ENCODE measurements at places on chromosomes 7 and 10. TPM values are rescaled to one million over a fixed set of nuclear protein-coding genes. Genes with fewer than 3 reads are reported as not detected.

Gene RELN
- total RNA-seq = 9.8 TPM

DNA sequence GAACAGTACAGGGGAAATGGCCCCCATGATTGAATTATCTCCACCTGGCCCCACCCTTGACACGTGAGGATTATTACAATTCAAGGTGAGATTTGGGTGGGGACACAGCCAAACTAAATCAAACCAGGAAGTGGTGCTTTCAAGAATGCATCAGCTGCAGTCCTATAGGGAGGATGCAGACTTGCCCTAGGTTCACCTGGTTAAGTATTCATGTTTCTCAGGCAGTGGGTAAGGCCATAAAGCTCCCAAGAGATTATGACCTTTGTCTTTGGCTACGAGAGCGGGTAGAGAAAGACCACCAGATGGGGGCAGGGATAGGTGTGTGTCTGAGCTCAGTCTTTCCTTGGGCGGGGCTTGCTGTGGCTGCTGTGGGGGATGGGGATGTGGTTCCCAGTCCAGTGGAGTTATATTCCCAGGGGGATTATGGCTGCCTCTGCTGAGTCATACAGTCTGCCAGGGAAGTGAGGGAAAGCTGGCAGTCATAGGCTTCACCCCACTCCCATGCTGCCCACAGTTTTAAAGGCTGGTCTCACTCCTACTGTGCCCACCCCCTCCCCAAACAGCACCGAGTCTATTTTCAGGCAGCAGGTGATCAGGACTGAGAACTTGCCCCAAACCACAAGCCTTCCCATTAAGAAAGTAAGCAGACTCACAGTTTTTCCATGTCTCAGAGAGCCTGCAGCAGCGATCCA lies 8.4 kb upstream of the R3HCC1L start:
- no peak overlapping the region for H3K27ac ChIP-seq
- H3K4me3 ChIP-seq = no peak overlapping the region
- no peak for DNase-seq

DNA sequence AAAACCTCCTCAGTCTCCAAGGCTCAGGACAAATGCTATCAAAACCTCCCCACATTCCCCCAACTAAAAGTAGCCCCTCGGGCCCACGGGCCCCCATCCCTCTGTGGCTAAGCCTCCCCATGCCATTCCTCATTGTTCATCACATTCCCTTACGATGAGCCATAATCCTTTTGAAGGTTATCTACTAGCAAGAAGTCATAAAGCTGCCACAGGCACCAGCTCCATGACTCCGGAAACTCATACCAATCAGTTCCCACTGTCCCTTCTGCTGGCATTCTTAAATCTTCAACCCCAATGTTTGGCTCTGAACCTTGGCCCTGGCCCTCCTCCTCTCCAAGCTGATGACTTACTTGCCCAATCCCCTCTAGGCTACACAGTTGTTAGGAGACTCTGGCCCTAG lies 19.4 kb upstream of the TM9SF3 start:
- H3K27me3 ChIP-seq = no peaks in the 10 kb centered on the region
- no peaks in the 10 kb centered on the region for H3K4me1 ChIP-seq
- no peaks in the 10 kb centered on the region for H3K36me3 ChIP-seq

DNA sequence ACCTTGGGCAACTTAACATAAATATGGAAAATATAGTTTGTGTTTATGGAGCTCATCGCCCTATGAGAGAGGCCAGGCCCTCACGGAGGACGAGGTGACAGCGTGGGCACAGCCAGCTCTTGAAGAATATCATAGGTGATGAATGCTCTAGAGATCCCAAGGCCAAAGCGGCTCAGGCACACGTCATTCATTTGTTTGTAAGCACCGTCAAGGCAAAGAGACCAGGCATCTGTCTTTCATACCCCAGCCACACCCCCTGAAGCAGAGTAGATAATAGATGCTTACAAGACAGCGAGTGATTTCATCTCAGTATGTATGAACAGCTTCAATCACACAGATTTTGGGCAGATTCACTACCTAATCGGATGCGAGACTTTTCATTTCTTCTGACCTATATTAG lies 242.1 kb upstream of the C7orf33 start:
- no peak overlapping the region for H3K27ac ChIP-seq
- no peaks in the 10 kb centered on the region for H3K36me3 ChIP-seq
- H3K4me1 ChIP-seq = no peaks in the 10 kb centered on the region
- no peak for DNase-seq
- no peak overlapping the region for H3K4me3 ChIP-seq

Gene MSMB
- total RNA-seq = 4.0 TPM

Gene PRSS2
- not detected for total RNA-seq

GRCh38 chr7:30750010-30750409 lies 1.9 kb upstream of the INMT start:
- H3K27ac ChIP-seq = peak overlapping the region; percentile 21
- DNase-seq = no peak
- no peak overlapping the region for H3K4me3 ChIP-seq
- H3K36me3 ChIP-seq = no peaks in the 10 kb centered on the region
- no peaks in the 10 kb centered on the region for H3K4me1 ChIP-seq

Gene AFAP1L2
- 43.9 TPM for total RNA-seq

- no peak overlapping the region for H3K27ac ChIP-seq
These were observed 41.8 kb downstream of the MTURN start for GRCh38 chr7:30176463-30177109.

DNA sequence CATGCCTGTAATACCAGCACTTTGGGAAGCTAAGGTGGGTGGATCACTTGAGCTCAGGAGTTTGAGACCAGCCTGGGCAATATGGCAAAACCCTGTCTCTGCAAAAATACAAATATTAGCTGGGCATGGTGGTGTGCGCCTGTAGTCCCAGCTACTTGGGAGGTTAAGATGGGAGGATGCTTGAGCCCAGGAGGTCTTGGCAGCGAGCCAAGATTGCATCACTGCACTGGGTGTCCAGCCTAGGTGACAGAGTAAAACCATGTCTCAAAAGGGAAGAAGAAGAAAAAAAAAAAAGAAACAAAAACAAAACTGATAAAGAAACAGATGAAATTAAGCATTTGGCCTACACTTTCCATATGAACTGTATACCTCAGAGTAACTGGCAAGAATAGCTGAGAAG lies 319.2 kb downstream of the PARD3 start:
- no peaks in the 10 kb centered on the region for H3K36me3 ChIP-seq
- H3K4me3 ChIP-seq = no peak overlapping the region
- no peaks in the 10 kb centered on the region for H3K27me3 ChIP-seq

DNA sequence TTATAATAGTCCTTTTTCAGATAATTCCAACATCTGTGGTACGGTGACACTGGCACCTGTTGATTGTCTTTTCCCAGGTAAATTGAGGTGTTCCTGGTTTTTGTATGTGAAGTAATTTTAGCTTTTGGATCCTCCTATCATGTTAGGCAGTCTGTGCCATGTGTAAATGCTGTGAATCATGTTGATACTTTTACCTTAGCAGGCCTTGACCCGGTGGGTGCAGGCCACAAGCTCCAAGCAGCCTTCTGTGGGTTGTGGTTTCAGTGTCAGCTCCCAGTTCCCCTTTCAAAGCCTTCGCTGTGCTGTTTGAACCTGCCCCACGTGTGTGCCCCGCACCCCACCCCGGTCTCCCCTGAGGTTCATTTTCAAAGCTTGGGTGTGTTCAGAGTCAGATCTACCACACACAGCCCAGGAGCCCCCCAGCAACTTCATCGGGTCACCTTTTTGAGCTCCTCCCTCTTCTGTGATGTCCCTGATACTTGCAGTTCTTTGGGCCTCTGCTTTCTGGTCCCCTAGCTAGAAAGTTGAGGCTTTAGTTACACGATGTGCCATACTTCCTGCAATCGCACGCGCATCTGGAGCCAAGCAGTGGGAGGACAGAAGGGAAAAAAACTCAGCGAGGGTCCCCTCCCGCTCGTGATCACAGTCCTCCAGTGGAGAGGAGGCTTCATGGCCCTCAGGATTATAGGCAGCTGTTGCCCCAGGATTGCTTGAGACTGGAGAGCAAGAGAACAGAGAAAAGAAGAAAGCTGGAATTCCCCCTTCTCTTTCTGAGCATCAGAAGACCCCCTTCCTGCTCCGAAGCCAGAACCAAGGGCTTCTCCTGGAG lies 8.7 kb upstream of the BHLHA15 start:
- H3K4me3 ChIP-seq = no peak overlapping the region
- no peak for DNase-seq
- H3K4me1 ChIP-seq = no peaks in the 10 kb centered on the region
- H3K27me3 ChIP-seq = no peaks in the 10 kb centered on the region
- H3K36me3 ChIP-seq = no peaks in the 10 kb centered on the region

Gene GPR26
- total RNA-seq = not detected

Gene VWDE
- total RNA-seq = not detected

GRCh38 chr7:92834507-92835260 lies 1.7 kb downstream of the CDK6 start:
- peak; percentile 50 for DNase-seq
- H3K36me3 ChIP-seq = no peaks in the 10 kb centered on the region
- peak overlapping the region; percentile 81 for H3K27ac ChIP-seq
- H3K4me3 ChIP-seq = peak overlapping the region; percentile 81
- H3K4me1 ChIP-seq = no peaks in the 10 kb centered on the region

DNA sequence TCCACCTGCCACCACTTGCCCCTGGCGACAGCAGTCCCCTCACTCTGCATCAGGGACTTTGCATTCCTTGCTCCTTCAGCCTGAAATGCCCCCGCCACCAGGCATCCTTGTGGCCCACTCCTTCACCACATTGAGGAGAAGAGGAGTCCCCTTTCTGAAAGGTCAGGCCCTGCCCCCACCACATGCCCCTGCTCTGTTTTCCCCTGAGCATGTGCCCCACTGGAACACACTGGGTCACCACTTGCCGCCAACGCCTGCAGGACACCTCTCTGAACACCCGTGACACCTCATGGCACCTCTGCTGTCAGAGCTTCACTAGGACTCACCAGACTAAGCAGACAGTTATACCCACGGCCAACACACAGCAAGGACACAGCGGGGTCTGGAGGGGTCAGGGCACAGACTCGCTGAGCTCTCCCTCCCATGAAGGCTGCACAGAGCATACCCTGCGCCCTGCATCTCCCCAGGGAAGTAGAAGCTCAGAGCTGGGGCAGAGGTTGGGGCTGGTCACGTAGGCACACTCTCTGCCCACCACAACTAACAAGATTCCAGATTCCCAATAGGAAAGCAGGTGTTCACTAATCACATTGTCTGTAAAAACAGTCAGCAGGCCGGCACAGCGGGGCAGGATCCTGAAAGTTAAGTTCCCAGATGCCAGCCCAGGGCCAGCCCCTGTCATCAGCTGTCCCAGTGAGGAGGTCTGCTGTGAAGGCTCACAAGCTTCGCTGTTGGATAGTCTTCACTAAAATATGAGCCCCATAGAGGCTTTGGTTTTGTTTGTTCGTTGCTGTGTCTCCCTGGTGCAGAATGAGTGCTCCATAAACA lies 5.8 kb upstream of the AOC1 start:
- H3K27ac ChIP-seq = no peak overlapping the region
- no peak for DNase-seq
- H3K4me1 ChIP-seq = no peaks in the 10 kb centered on the region
- no peaks in the 10 kb centered on the region for H3K36me3 ChIP-seq
- H3K27me3 ChIP-seq = no peaks in the 10 kb centered on the region

Gene GIGYF1
- 25.0 TPM for total RNA-seq

DNA sequence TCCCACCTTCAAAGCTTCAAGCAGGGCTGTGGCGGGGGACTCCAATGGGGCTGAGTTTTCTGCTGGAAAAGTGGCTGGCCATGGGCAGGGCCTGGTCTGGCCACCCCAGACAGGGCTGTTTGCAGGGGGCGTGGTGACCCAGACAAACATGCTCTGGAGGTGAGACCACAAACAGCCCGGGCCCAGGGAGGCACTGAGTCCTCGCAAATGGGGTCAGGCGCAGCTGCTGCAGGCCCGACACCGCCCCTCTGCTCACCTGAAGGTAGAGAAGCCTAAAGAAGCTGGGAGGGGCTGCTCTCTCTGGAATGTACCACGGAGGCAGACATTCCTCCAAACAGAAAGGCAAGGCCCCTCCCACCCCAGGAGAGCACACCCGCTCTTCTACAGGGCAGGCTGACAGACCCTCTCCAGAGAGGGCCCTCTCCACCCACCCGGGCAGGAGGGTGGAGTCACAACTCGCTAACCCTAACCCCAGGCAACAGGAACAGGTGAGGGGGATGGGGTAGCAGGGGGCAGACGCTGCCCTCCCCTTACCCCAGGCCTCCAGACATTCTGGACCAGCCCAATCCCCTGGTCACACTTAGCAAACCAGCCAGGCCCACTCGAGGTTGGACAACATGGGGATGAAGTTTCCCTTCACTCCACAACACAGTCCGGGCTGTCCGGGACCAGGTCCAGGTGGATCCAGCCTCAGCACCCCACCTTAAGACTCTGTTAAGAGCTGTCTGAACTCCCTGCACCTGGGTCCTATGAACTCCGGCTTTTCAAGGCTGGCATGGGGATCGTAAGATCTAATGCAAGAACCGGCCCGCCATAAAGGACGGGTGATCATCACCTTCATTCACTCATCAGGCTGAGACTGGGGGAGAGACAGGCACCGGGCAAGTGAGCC lies 32.3 kb downstream of the OAT start:
- H3K27me3 ChIP-seq = no peaks in the 10 kb centered on the region
- H3K4me1 ChIP-seq = no peaks in the 10 kb centered on the region
- H3K4me3 ChIP-seq = no peak overlapping the region
- H3K27ac ChIP-seq = no peak overlapping the region

- H3K27ac ChIP-seq = no peak overlapping the region
- H3K36me3 ChIP-seq = no peaks in the 10 kb centered on the region
- no peaks in the 10 kb centered on the region for H3K27me3 ChIP-seq
These were observed 63.2 kb downstream of the GFRA1 start for GRCh38 chr10:116209781-116210180.

GRCh38 chr7:23291957-23292560 lies 7.1 kb upstream of the MALSU1 start:
- no peaks in the 10 kb centered on the region for H3K36me3 ChIP-seq
- H3K4me3 ChIP-seq = no peak overlapping the region
- no peak for DNase-seq
- no peak overlapping the region for H3K27ac ChIP-seq
- no peaks in the 10 kb centered on the region for H3K4me1 ChIP-seq
- H3K27me3 ChIP-seq = no peaks in the 10 kb centered on the region

DNA sequence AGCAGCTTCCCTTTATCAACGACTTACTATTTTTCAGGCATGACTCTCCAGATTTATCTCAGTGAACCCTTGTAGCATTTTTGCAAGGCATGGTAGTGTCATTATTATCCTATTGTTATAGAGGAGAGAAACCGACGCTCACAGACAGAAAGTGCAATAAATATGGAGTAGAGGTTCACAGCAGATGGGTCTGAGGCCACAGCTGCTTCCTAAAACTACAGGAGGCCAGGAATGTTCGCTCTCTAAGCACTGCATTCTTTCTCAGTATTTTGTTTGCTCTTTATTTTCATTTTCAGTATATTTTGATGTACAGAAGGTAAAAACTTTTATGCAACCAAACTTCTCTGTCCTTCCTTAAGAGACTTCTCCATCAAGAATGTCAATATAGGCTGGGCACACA lies 4.5 kb upstream of the AEBP1 start:
- no peak overlapping the region for H3K27ac ChIP-seq
- H3K36me3 ChIP-seq = no peaks in the 10 kb centered on the region
- no peaks in the 10 kb centered on the region for H3K4me1 ChIP-seq
- H3K27me3 ChIP-seq = no peaks in the 10 kb centered on the region

- H3K36me3 ChIP-seq = no peaks in the 10 kb centered on the region
- no peaks in the 10 kb centered on the region for H3K27me3 ChIP-seq
- H3K27ac ChIP-seq = peak overlapping the region; percentile 92
- DNase-seq = no peak
- no peak overlapping the region for H3K4me3 ChIP-seq
- H3K4me1 ChIP-seq = peaks cover 14% of the 10 kb centered on the region
These were observed 1.8 kb downstream of the PSMG3 start for GRCh38 chr7:1567896-1568510.

GRCh38 chr10:125840955-125841354 lies 17.6 kb downstream of the BCCIP start:
- H3K4me1 ChIP-seq = no peaks in the 10 kb centered on the region
- no peak overlapping the region for H3K4me3 ChIP-seq
- no peaks in the 10 kb centered on the region for H3K27me3 ChIP-seq
- peak overlapping the region; percentile 8 for H3K27ac ChIP-seq
- DNase-seq = no peak
- H3K36me3 ChIP-seq = peaks cover 7% of the 10 kb centered on the region

Gene PIK3CG
- 5.4 TPM for total RNA-seq
